ENCODE measurements at places on chromosomes 11 and 22.
A peak's percentile ranks its signal among the peaks of the same experiment; 100 is the strongest.

- no peak for DNase-seq
Observed at GRCh38 chr22:44172370-44173108, 8.2 kb upstream of the PARVG start.

DNA sequence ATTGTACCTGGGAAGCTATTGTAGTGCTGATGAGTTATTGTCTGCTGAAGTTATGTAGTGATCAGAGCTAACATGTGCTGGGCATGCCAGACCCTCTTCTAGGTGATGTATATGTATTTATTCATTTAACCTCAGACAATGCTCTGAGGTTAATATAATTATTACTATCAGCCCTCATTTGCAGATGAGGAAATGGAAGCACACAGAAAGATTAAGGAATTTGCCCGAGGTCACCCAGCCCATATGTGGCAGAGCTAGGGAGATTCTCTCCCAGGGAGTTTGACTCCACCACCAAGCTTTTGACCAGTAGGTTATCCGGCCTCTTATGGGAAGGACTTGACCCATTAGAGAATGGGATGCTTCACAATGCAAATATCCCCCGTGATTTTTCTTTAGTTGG is 114.2 kb upstream of the NAV2 start:
- no peak for DNase-seq

GRCh38 chr11:2595204-2595603 is 104.6 kb downstream of the KCNQ1OT1 start:
- DNase-seq = no peak

GRCh38 chr11:111206472-111206871 is 39.1 kb upstream of the POU2AF2 start:
- no peak for DNase-seq

DNA sequence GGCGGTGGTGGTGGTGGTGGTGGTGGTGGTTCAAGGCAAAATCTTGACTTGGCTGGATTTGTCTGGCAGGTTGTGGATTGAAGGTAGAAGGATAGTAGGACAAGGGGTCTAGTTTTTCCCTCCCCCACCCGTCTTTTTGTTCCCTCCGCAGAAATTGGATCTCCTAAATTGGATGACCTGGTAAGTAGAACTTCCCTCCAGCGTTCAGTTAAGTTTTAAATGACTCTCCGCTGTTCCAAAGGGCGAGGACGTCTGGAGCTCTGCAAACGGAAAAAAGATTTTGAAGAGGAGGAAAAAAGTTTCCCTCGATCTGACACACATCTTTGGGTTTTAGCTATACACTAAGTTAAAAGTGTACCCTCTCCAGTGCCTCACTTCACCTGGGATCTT is 422 bp upstream of the LGR4 start:
- no peak for DNase-seq

DNA sequence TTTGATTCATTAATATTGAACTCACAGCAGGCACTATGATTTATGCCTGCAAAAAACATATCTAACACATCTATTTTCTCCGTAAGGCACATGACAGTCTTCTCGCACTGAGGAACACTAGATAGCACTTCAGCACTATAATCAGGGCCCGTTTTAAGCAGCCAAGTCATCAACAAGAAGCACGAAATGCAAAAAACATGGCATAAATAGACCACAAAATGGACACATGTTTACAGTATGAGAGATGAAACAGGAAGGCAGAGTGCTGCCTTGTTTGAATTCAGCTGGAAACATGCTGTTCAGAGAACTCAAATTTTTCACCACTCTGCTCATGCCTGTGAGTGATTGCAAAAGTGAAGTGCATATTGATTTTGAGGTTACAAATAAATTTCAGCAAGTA is 205.8 kb upstream of the PDGFD start:
- DNase-seq = no peak

DNA sequence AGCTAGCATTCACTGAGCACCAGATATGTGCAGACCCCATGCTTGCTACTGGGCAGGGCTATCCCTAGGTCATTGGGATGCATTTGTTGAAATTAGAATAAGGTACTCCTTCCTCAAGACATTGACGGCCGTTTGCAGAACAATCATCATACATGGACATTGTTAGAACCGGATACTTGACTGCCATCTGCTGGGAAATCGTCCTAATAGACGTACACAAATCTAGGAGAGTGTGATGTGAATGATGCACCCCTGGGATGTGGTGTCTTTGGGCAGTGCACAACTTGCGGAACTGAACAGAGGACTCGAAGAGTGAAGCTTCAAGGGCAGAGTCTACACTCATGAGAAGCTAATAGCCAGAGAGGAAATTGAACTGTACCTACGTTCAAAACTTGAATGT is 35.9 kb downstream of the MYO18B start:
- no peak for DNase-seq

DNA sequence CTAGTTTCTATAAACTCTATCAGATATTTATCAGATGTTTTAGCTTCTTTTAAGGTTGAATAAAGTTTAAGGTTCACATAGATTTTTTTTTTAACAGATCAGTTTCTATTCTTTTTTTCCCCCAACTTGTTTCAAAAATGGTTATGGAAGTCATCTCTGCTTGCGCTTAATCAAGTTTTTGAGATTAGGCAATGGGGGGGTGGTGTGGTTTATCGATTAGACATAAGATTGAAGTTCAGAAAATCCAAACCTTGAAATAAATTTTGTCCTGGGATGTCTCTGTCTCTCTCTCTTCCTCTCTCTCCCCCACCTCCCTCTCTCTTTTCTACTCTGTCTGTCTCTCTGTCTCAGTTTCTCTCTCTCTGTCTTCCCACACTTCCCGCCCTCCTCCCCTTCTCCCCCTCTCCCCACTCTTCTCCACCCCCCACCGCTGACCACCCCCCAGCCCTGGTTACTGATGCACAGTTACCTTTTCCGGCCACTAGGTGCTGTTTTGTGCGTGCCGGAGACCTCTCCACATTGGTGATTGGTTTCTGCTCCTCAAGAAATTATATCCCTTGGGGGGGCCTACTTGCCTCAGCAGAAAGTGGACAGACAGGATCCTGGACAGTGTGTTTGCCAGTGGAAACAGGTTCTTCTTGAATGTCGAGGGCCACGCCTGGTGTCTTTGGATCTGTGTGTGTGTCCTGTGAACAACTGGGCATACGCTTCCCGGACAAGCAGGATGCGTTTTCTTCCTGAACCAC is 29.7 kb upstream of the ANO1 start:
- DNase-seq = no peak

GRCh38 chr22:40728731-40729189 is 49.5 kb downstream of the MCHR1 start:
- DNase-seq = peak; percentile 28

- DNase-seq = no peak
Observed at GRCh38 chr22:50701076-50701419, 28.4 kb downstream of the SHANK3 start.

- no peak for DNase-seq
Observed at GRCh38 chr11:8234910-8235309, 28.8 kb downstream of the LMO1 start.

DNA sequence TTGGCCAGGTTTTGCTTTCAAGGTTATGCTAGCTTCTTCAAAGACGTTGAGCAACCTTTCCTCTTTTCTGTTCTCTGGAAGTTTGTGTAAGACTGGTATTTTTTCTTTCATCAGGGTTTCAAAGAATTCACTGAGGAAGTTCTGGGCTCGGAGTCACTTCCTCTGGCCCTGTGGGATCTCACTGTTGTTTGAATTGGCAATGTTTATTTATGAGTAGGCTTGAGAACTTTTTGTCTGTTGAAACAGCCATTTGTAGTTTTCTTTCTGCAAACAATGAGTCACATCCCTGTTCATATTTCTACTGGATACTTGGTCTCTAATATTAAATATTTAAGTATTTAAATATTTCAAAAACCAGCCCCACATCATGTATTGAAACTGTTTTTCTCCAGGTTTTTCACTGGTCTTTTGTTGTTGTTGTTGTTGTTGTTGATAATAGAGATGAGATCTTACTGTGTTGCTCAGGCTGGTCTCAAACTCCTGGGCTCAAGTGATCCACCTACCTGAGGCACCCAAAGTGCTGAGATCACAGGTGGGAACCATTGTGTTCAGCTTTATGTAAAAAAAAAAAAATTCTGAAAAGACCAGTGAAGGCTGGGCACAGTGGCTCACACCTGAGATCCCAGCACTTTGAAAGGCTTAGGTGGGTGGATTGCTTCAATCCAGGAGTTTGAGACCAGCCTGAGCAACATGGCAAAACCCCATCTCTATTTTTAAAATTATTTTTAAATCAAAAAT is 26.9 kb downstream of the SUSD2 start:
- no peak for DNase-seq

DNA sequence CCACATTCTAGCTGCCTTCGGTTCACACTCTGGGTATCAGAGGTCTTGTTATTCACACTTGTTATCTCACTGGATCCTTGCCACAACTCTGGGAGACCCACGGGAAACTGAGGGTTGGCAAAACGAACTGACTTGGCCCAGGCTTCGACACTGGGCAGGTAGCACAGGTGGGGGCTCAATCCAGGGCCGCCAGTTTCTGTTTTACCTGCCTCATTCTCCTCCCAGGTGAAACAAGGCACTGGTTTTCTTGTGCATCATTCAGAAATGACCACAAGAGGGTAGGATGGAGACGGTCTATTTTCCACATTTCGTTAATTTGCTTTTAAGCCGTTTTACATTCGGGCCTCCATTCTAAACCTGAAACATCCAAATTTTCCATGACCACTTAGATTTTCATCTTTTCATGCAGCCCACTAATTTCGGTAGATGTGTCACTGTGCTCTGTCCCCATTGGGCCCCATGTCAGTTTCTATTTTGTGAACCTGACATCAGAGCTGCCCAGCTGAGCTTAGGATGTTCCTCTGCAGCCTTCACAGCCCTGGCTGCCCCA is 108.1 kb downstream of the KIAA1671 start:
- no peak for DNase-seq

GRCh38 chr22:42930810-42931420 is 73.8 kb upstream of the ARFGAP3 start:
- DNase-seq = no peak

DNA sequence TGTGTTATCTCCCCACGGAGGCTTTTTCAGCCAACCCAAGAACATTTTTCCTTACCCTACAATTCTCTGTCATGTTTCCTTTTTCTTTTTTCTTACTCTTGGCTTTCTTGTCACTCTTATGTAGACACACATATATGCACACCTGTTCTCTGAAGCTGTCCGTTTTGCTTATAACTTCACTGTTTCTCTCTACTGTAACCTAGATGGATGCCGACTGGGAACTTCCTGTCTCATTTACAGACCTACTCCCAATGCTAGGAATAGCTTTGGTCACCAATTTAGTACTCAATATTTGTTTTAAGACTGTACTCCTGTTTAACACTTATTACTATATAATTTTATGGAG is 9.9 kb upstream of the CASP12 start:
- no peak for DNase-seq

- DNase-seq = no peak
Observed at GRCh38 chr11:112658431-112658878, 302.8 kb upstream of the NCAM1 start.

GRCh38 chr11:77515483-77515882 is 41.6 kb upstream of the PAK1 start:
- no peak for DNase-seq

Data from stimulated activated CD4-positive, alpha-beta T cell treated with anti-CD3 and anti-CD28 coated beads, TNF-alpha, amount 100 ng/mL, for 1 hour (primary cell).